Activated gamma-delta T cell treated with anti-CD3 and anti-CD28 coated beads, Interleukin-2, amount 50 U/mL, for 16 hours (primary cell): ENCODE measurements at places on chromosomes 5 and 9.

GRCh38 chr9:97751531-97751930 is 54.4 kb upstream of the XPA start:
- DNase-seq: no peak

- DNase-seq: no peak
Observed at GRCh38 chr5:132225165-132226032, 2.3 kb downstream of the P4HA2 start.

DNA sequence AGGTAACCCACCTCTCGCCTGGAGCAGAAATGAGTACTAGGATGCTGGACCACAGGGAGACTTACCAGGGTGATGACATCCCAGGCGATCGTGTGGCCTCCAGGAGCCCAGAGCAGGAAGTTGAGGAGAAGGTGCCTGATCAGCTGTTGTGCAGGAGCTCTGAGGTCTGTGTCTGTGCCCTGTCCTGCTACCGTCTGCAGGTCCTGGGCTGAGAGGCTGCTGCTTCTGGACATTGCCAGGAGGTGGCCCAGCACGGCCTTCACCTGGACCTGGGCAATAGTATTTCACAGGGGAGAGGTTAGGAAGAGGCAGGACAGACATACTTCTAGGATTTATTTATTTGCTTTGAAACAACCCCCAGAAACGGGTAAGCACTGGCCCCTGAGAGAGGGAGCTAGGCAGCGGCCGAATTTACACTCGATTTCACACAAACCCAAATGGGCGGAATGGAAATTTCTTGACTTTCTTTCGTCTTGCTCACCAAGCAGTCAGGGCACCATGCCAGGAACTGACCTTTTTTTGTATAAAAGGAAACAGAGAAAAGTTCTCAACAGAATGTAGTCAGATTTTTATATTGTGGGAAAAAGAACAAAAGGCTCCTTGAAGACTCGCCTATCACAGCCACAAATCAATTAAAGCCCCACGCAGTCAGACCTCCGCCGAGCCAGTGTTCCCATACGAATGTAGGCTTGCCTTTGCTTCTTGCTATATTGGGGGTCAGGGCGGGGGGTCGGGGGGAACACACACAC is 210.3 kb downstream of the FANCC start:
- DNase-seq: no peak

GRCh38 chr5:68479524-68479923 is 264.0 kb downstream of the PIK3R1 start:
- no peak for DNase-seq

GRCh38 chr9:98083566-98084183 is 27.1 kb downstream of the NANS start:
- DNase-seq: no peak

DNA sequence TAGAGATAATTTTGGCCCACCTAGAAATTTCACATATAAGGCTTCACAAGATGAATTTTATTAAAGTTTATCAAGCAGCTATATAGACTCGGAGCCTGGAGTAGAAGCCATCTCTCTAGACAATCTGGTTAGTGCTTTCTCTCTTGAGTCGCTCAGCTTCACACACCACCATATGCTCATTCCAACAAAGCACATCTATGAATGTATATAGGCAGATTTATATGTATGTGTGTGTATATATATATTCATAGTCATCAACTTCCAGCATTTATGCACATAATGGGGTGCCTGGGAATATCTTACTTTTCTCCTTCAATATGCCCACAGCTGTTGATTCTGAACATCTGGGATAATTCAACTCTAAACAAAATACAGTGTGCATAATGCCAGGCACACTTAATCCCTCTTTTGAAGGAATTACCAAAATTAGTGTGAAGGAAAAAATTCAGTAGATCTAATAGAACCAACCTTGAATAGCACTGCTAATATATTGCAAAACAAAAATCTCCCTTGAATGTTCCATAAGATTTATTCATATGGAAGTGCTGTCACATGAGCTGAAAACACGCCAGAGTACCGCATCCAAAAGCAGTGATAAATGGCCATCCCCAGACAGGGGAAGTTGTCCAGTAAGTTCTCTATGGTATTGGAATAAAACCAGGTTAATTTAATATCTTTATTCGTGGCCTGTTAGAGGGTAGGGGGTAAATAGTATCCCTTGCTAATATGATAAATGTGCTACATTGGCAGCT is 56.0 kb upstream of the MOCS2 start:
- DNase-seq: no peak

DNA sequence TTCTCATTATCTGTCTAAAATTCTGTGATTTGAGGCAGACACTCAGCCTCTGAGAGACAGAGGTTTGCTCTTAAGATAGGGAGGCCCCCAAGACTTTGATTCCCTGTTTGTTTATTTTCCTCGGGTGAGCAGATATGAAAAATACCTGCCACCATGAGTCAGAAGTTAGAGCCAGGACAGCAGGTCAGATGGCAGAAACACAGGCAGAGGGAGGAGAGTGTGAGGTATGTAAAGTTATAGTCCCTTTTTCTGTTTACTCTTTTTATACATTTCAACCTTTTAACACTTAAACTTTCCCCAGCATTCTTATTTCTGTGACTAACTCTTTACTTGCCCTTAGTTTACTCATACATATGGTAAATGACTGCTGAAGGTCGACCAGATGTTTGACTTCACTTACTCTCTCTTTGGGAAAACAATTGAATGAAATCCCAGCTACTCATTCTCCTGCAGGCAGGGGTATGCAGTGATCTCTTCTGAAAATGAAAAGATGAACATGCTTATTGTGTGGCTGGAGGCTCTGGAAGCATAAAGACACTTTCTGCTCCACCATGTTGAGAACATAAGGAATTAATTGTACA is 383.8 kb downstream of the NTRK2 start:
- no peak for DNase-seq

DNA sequence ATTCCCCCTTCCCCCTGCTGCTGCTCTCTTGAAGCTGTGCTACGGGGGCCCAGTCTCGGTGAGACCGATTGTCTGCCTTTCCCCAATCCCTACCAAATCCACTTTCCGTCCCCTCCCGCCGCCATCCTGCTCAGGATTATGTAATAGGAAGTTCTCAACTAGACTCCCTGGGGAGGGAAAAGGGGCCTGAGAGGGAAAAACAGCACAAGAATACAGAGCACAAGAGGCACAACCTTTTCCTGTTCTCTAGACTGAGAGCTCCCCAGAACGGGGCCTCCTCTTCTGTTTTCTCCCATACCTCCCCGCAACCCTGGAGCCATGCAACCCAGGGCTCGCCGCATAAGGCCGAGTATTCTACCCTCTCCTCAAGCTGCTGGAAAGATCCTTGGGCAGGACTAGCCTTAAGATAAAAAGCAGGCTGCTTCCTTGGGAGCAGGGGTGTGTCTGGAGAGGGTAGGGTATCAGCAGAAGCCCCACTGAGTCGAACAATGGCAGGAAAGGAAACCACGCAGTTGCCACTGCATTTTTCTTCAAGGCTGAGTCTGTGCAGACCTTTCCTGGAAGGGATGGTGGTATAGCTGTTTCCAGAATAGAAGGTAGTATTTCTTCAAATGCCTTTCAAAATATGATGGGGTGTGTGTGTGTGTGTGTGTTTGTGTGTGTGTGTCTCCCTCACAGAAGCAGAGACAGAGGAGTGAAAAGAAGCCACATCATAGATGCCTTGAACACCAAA is 12.9 kb downstream of the MYORG start:
- no peak for DNase-seq

- no peak for DNase-seq
Observed at GRCh38 chr5:60743511-60744314, 43.7 kb upstream of the DEPDC1B start.

- no peak for DNase-seq
Observed at GRCh38 chr9:135247227-135247930, 159.9 kb downstream of the OLFM1 start.

- no peak for DNase-seq
Observed at GRCh38 chr9:130233587-130233945, 32.0 kb upstream of the HMCN2 start.

DNA sequence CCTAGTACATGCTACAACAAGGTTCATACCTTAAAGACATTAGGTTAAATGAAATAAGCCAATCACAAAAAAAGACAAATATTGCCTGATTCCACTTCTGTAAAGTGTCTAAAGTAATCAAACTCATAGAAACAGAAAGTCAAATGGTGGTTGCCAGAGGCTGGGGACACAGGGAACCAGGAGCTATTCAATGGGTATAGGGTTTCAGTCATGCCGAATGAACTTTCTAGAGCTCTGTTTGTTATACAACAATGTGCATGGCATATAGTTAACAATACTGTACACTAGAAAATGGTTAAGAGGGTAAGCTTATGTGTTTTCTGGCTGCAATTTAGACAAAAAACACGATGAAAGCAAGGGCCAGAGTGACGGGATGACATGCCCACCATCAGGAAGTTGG is 70.8 kb upstream of the EGFLAM start:
- DNase-seq: no peak

DNA sequence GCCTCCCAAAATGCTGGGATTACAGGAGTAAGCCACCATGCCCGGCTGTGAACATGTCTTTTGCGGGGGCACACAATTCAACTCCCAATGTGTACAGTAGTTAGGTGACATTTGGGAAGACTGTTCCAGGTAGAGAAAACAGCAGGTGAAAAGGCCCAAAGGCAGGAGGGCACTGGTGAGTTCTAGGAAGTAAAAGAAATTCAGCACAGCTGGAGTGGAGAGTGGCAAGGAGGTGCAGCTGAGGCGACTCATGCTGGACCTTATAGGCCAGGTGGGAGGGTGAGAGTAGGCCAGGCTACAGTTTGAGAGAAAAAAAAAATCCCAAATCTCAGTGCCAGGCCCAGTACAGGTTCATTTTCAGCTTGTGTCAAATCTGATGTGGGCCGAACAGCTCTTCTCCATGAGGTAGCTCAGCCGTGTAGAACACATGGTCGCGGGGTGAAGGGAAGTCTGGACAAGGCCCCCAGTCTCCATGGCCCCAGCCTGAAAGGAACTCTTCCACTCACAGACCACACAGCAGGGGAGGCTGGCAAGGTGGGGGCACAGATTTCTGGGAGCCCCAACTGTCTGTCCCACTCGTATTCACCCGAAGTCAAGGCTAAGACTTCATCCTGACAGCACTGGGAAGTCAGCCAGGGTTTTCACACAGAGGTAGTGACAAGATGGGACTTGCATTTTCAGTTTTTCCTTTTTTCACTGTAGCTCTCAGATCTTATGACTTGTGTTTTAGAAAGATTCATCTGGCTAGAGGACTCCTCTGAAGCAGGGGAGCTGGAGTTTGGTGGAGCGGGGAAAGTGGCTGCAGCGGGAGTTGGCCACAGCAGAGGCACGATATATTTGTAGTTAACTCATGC is 4.5 kb upstream of the HNRNPAB start:
- DNase-seq: no peak

GRCh38 chr9:126613651-126614050 is at the start of gene LMX1B:
TSS of gene LMX1B (plus strand) at chr9:126613928. CDS start at chr9:126614450, 522 bp downstream.
- DNase-seq: no peak

- DNase-seq: no peak
Observed at GRCh38 chr9:77854916-77855311, 176.7 kb downstream of the GNAQ start.

DNA sequence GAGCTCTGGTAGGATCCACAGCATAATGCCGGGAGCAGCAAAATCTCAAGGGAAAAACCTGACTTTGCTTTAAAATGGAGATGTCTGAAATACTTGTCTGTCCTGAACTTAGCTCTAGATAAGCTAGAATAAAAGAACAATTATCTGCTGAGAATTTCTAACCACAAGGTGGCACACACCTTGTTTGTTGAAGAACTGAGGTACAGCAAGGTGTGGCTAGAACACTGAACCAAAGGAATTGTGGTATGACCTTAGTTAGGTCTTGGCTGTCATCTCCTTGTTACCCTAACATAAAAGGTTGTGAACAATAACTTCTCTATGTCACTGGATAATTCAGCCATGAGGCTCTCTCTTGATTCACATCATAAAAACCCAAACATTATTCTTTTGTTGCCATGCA is 72.3 kb upstream of the ANXA1 start:
- no peak for DNase-seq

DNA sequence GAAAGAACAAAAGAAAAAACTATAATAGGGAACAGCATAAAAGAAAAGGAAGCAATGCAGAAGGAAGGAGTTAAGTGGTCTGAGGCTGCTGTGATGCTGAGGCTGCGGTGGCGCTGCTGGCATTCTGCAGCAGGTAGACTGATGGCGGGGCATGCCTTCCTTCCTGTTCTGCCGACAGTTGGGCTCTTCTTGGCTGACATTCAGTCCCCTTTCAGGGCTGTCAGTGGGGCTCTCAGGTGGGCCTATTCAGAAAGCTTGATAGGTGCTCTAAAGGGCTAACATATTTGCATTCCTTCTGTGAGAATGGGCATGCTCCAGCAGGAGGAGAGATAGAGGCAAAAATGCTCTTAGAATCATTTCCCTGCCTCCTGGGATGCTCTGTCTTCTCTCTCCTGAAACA is 5.1 kb upstream of the CLINT1 start:
- no peak for DNase-seq

DNA sequence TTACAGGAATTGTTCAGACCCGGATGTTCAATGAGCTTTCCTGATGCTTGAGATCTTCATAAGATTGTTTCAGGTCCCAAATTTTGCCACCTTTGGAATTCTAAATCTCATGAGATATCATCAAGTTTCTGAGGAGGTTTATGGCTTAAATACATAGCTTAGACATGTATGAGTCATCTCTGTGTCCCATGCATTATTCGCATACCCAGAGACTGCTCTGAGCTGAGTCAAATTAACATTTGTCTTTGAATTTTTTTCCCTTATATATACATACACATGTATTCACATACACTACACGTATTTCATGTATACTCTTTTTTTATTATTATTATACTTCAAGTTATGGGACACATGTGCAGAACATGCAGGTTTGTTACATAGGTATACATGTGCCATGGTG is 744.6 kb downstream of the BRINP1 start:
- no peak for DNase-seq

GRCh38 chr9:71025201-71025600 is 96.2 kb downstream of the TRPM3 start:
- no peak for DNase-seq

DNA sequence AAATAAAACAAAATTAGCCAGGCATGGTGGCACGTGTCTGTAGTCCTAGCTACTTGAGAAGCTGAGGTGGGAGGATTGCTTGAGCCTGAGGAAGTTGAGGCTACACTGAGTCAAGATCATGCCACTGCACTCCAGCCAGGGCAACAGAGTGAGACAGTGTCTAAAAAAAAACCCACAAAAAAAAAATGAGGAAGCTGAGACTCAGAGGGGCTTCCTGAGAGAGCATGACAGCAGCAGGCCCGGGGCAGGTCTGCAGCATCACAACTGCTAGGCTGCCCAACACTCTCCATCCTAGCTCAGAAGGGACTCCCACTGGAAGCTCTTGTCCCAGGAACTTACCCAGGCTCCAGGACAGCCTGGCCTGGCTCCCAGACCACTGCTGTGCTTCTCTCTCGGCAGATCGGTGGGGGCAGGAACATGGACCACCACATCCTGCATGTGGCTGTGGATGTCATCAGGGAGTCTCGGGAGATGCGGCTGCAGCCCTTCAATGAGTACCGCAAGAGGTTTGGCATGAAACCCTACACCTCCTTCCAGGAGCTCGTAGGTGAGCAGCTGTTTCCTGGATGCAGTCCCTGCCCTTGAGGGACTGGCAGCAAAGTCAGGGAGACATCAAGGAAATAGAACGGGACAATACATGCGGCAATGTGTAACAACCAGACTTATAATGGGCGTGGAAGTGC is 19.1 kb downstream of the PTGS1 start:
- DNase-seq: no peak
